ENCODE measurements at places on chromosomes 4 and X.

DNA sequence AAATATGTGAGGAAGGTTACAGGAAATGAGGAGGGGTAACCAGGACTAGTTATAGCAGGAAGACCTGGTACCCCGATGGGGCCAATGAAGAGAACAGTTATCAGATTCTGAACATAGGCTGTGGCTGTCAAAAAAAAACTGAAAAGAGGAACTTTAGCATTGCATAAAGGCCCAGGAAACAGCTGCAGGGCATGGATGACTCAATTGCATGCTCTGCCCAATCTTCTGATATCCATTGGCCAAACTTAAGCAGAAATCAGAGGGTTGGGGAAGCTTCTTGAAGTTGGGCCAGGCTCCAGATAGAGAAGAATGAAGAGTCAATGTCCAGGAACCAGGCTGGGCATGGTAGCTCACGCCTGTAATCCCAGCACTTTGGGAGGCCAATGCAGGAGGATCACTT, 1222.4 kb upstream of the PRKX start:
- no peak for DNase-seq

GRCh38 chr4:185441479-185441878, 15.7 kb upstream of the UFSP2 start:
- DNase-seq, result no peak

GRCh38 chrX:35670889-35671288, 127.3 kb upstream of the MAGEB16 start:
- no peak for DNase-seq

- no peak for DNase-seq
These were observed 628.8 kb downstream of the ANKRD50 start for GRCh38 chr4:124083711-124084110.

- DNase-seq, result no peak
These were observed 5.1 kb upstream of the RBM41 start for GRCh38 chrX:107123750-107124149.

GRCh38 chrX:17021851-17022604, 75.6 kb downstream of the REPS2 start:
- DNase-seq, result no peak

Data from stimulated activated CD4-positive, alpha-beta T cell treated with anti-CD3 and anti-CD28 coated beads, Interleukin-15, amount 100 ng/mL, for 48 hours (primary cell).